Hypothalamus (tissue), 51 donors: ENCODE measurements at places on chromosomes 5 and 9.

DNA sequence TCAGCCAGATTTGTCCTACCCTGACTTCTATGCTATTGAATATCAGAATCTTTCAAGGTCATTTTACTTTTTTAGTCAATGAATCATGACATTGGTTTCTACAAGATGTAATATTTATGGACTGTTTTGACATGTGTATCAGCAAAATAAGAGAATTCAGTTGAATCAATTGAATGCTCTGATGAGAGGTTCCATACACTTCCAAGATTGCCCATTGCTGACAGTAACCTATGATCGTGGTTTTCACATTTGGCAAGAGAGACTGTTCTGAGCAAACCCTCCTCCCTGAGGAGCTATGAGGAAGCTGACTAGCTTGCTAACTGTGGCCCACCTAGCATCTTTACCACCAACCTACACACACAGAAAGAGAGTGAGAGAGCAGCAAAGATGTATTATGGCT, 56.7 kb upstream of the FST start:
- no peak for DNase-seq

DNA sequence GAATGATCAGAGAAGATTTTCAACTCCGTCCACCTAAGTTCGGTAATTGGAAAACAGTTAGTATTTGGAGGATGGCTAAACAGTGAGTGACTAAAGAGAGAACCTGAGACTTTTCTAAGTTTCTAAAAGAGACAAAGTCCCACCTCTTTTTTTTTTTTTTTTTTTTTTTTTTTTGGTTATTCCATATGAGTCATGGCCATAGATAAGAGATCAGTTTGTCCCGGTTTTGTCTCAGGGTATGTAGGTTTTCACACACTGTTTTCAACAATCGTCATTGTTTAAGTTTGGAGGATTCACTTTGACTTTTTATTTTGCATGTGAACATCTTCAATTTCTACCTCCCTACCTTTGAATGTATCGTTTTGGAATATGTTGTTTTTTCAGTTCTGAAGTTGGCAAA, 85.9 kb downstream of the NTRK2 start:
- no peak for DNase-seq

- no peak for DNase-seq
Measured at GRCh38 chr5:40224421-40224820, 455.3 kb upstream of the PTGER4 start.

DNA sequence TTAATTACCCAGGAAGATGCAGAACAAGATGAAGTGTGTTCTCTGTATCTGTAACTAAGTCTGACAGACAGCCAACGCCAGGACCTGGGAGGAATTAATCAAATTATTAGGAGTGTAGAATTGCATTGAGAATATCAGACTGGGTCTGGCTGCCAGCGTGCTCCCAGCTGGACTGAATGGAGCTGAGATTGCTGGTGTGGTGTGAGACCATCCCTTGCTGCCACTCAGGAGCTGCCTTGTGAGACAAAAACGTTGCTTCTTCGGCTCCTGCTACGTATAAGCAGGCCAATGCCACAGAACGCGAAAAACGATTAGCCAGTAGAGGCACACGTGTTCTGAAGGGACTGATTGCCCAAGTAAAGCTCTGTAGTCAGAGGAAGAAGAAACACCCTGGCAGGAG, 66.8 kb downstream of the AMBP start:
- DNase-seq: no peak

- no peak for DNase-seq
Measured at GRCh38 chr9:76887003-76887821, 18.7 kb downstream of the PRUNE2 start.
